ENCODE measurements at places on chromosomes 12 and 14.

DNA sequence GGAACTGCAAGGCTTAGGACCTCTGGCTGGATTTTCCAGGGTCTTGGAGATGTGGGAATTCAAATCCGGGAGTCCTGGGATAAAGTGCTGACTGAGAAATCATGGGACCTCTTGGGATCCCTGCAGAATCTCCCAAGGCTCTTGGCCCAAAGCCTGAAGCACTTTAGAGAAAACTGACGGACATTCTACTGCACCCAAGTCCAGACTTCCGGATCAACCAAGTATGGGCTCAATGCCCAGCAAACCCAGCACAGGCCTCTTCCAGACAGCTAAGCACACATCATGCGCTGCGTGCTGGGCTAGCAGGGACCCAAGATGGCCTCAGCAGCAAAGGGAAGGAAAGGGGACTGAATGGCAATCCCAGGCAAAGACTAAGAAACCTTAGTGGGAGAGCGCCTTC, 85.0 kb downstream of the ACTN1 start:
- no peak for DNase-seq

GRCh38 chr14:90140298-90140955, 78.6 kb downstream of the KCNK13 start:
- DNase-seq: no peak

DNA sequence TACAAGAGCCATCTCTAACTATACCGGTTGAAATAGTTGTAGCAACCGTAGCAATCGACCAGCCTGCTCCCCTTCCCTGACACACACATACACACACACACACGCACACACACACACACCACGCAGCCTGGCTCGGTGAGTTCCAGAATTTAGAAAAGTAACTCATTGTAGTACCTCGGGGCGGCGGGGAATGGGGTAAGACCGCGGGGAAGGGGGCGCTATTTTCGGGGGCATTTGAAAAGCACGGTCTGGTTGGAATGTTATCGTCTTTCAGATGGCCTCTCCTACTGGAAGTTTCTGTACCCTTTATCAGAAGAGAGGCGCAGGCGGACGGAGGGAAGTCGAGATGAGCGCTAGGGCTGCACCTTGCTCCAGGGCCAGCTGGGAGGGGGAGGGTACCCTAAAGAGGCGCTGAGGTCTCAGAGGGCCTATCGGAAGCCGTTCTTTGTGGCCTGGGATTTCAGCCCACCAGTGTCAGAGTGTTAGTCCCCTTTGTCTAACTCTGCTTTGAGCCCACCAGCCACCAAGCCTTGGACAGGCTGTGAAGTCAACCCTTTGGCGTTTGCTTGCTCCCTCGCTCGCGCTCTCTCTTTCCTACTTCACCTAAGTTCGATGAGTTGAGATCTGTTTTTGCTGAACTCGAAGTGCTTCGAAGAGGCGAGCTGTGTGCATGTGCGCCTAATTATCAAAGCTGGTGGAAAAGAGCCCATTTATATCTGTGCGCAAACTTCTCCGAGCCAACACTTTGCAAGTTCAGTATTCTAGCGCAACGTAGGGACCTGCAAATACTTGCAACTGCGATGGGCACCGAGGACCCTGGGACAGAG, 837 bp downstream of the COL2A1 start:
- DNase-seq: no peak

- no peak for DNase-seq
These were observed 123.8 kb downstream of the KCNH5 start for GRCh38 chr14:62921466-62921865.

DNA sequence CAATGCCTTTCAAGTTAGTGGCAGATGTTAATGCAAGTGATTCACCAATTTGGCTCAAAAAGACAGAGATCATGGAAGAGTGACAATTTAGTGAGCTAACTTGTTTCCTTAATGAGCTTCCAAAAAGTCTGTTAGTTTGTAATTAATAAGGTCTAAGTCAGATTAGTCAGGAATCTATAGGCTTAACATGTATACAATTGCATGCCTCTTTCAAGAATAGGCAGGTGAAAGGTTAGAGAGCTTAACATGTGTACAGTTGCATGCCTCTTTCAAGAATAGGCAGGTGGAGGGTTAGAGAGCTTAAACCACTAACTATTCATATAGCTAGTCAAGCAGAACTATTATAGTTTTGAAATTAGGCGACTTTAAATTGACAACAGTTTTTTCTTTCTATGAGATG, 663.8 kb downstream of the C12orf50 start:
- DNase-seq: no peak

- no peak for DNase-seq
These were observed 613 bp downstream of the DUSP16 start for GRCh38 chr12:12562016-12562483.

DNA sequence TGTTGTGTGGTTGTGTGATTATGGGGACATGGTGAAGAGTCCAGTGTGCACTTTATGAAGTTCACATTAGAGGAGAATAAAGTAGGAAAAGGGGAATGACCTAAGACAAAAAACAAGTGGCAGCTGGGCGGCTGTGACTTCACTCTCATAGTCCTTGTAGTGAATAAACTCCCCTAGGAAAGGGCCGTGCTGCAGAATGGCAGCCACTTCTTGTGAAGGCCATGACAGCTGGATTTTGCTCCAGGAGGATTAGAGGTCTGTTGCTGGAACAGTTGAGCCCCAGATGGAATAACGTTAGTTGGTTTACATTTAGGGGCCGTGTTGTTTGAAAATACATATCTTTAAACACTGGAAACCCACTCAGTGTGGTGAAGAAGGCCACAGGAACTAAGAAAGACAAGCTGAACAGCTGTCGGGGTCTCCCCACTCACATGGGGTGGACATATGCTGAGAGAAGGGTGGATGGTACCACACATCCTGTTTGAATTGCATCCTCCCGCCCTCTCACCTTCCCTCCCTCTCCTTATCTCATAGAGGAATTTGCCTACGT, 276.9 kb downstream of the CACNA1C start:
- DNase-seq: no peak

GRCh38 chr12:58961166-58961565, 40.9 kb upstream of the LRIG3 start:
- no peak for DNase-seq

DNA sequence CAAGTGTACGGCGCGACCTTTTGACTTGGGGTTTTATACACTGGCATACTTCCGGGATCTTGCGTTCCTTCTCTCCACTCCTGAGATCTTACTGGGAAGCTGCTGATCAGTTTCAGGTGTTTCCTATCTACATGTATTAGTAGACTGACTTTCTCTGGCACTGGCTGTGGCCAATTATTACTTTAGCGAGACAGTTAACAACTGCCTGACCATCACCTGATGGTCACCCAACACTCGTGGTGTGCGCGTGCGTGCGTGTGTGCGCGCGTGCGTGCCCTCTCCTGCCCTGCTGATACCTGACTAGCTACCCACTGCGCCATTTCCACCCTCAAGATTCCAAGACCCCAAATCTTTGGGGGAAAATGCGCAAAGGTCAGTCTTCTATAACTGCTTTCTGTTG, 249.9 kb downstream of the AEBP2 start:
- DNase-seq: no peak

- no peak for DNase-seq
These were observed 22.3 kb downstream of the PLEKHG3 start for GRCh38 chr14:64726585-64726890.

GRCh38 chr14:66606826-66607225, 98.9 kb downstream of the GPHN start:
- no peak for DNase-seq

DNA sequence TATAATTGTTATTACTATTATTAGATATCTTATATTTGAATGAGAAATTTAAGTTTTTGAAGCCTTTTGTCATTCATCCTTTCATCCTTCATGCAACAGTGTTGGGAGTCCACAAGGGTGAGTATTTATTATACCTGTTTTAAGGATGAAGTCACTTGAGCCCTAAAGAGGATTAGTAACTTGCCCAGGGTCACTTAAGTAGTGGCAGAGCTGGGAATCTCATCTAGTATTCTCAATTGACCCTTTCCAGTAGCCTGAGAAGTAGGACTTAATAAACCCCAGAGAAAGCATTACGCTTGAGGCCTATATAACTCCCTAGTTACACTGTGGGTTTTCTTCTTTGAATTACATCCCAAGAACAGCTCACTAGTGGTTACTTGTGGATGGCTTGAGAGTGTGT, 119.8 kb downstream of the SRGAP1 start:
- no peak for DNase-seq

DNA sequence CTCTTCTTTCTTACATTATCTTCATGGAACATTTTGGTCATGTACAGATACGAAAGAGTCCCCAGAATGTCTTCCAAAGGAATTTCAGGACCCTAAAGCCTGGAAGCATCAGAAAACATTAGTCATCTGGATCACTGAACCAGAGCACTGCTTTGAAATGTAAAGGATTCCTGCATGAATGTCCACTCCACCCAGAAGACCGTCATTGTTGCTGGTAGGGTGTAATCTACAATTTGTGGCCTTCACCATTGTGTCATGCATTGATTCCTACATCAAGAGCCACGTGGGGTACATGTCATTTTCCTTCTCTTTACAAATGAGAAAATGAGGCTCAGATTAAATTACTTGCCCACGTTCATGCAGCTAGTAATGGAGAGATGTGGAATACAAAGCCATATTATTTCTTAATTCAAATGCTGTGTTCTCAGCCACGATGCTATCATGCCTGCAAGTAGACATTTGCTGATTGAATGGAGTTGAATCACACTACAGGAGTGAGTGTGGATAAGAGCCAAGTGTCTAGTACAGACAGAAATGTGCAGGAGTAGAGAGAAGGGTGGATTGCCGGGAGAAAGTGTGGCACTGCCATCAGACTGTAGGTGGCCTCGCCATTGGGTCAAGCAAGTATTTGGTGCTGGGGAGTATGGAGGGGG, 231.2 kb downstream of the C12orf75 start:
- DNase-seq: peak; percentile 7

All from prostate gland (tissue), 2 donors.